Dermis blood vessel endothelial cell (primary cell): ENCODE measurements at places on chromosomes 13 and 19. TPM values are rescaled to one million over a fixed set of nuclear protein-coding genes. Genes with fewer than 3 reads are reported as not detected.

- no peak for DNase-seq
Measured at GRCh38 chr19:30684613-30685012, 312.4 kb downstream of the ZNF536 start.

SMG9 gene
- total RNA-seq, result 8.8 and 9.0 TPM in 2 replicates

- DNase-seq, result no peak
Measured at GRCh38 chr19:2807379-2808128, 12.1 kb upstream of the ZNF554 start.

CCL25 gene
- total RNA-seq, result not detected in 2 replicates

GRCh38 chr19:10929402-10929794 lies 787 bp downstream of the TIMM29 start:
- DNase-seq, result no peak

DNA sequence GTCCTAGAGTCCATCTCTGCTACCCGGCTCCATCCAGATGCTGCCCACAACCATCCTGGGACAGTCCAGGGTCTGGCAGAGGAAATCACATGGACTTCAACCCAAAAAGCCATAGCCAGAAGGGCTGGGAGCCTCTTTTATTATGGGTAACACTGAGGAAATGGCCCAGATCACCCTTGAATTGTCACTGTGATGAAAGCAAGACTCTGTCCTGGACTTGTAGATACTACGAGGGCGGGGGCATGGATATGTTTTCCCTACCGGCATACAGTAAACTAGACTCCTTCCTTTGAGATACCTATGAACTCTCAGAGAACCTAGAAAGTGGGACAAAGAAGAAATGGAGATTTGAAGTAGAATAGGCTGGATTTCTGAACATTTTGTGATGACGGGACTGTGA lies 110.3 kb downstream of the LACC1 start:
- DNase-seq, result no peak
